H1 (cell line): ENCODE measurements at places on chromosomes 12 and 14. TPM values are rescaled to one million over a fixed set of nuclear protein-coding genes. Genes with fewer than 3 reads are reported as not detected.

DNA sequence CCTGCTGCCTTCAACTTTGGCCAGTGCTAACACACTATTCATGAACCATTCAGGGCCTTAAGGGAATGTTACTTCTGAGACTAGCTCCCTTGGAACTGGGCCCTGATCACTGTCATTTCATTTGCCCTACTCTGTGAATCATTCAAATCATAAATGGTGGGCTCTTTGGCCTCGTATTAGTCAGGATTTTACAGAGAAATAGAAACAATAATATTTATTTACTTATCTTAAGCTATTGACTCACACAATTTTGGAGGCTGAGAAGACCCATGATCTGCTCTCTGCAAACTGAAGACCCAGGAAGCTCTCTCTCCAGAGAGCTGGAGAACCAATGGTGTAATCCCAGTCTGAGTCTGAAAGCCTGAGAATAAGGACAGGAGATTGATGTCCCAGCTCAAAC is 398.5 kb downstream of the LRIG3 start:
- H3K4me1 ChIP-seq, result no peaks in the 10 kb centered on the region
- H3K36me3 ChIP-seq, result no peaks in the 10 kb centered on the region
- H3K27ac ChIP-seq, result no peak overlapping the region
- H3K27me3 ChIP-seq, result no peaks in the 10 kb centered on the region

DNA sequence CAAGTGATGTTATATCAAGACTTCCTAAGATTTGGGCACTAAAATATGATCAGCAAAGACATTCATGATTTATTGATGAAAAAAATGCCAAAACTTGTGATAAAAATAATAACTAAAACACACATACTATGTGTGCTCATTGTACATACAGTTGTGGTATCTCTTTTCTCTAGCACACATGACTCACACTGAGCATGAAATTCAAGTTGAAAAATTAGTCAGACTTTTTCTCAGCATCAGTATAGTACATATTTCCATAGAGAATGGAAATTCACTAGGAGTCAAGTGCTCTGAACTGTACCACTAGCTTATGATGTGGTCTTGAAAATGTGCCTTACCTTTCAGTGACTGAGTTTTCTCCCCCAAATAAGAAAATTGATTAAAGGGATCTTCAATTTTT is 471.8 kb upstream of the FLRT2 start:
- no peak overlapping the region for H3K4me3 ChIP-seq
- DNase-seq, result no peak
- H3K27me3 ChIP-seq, result no peaks in the 10 kb centered on the region

GRCh38 chr14:106564058-106564643 is 1037.8 kb downstream of the TMEM121 start:
- H3K36me3 ChIP-seq, result no peaks in the 10 kb centered on the region
- H3K27me3 ChIP-seq, result no peaks in the 10 kb centered on the region
- H3K27ac ChIP-seq, result no peak overlapping the region
- no peak overlapping the region for H3K4me3 ChIP-seq
- no peak for DNase-seq

DNA sequence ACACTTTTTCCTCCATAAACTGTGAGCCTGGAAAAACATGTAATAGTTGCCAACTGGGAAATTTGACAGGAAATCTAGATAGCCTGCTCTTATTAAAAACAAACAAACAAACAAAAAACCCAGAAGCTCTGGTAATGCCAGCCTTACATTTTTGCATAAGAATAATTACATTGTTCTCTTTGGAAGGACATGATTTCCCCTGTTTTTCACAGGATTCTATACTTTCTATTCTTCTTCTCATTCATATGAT is 137.9 kb downstream of the AEBP2 start:
- no peak overlapping the region for H3K27ac ChIP-seq
- H3K4me1 ChIP-seq, result no peaks in the 10 kb centered on the region; the same call in 1 of the 2 replicates
- no peaks in the 10 kb centered on the region for H3K27me3 ChIP-seq
- DNase-seq, result no peak
- no peaks in the 10 kb centered on the region for H3K36me3 ChIP-seq
- no peak overlapping the region for H3K4me3 ChIP-seq

DNA sequence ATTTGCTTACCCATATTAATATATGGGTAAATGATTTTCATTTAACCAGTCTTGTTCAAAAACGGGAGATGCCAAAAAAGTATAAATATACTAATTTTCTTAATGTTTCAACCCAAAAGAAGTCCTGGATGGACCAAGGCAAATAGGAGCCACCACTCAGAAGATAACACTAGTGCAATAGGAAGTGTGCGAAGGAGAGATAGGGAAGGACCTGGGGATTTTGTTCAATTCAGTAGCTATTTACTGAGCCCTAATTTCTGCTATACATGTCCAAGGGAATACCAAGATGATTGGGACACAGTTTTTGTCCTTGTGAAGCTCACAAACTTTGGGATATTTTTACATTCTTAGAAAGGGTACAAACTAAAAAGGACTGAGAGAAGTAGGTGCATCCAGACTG is 1.5 kb downstream of the CMAS start:
- peak overlapping the region; percentile 90 for H3K4me3 ChIP-seq
- no peak for DNase-seq
- H3K27ac ChIP-seq, result no peak overlapping the region
- H3K27me3 ChIP-seq, result no peaks in the 10 kb centered on the region
- no peaks in the 10 kb centered on the region for H3K36me3 ChIP-seq

The MGAT2 gene
- total RNA-seq, result 23.7 and 24.5 TPM in 2 replicates

- H3K27ac ChIP-seq, result no peak overlapping the region
- no peak overlapping the region for H3K4me3 ChIP-seq
- H3K4me1 ChIP-seq, result peaks cover 11% of the 10 kb centered on the region
- no peaks in the 10 kb centered on the region for H3K27me3 ChIP-seq
- DNase-seq, result no peak
These were observed 85.9 kb downstream of the FBXW8 start for GRCh38 chr12:116996621-116997020.

GRCh38 chr14:105046891-105047282 is 18.3 kb downstream of the GPR132 start:
- no peak overlapping the region for H3K27ac ChIP-seq
- no peak for DNase-seq
- 0 out of 2 replicates have a peak, but pooled peaks cover 2% of the 10 kb centered on the region for H3K4me1 ChIP-seq
- no peaks in the 10 kb centered on the region for H3K36me3 ChIP-seq
- H3K4me3 ChIP-seq, result no peak overlapping the region
- H3K27me3 ChIP-seq, result peaks cover 11% of the 10 kb centered on the region; the same call in 1 of the 2 replicates

The TMEM179 gene
- total RNA-seq, result 2.9 TPM in 2 replicates

DNA sequence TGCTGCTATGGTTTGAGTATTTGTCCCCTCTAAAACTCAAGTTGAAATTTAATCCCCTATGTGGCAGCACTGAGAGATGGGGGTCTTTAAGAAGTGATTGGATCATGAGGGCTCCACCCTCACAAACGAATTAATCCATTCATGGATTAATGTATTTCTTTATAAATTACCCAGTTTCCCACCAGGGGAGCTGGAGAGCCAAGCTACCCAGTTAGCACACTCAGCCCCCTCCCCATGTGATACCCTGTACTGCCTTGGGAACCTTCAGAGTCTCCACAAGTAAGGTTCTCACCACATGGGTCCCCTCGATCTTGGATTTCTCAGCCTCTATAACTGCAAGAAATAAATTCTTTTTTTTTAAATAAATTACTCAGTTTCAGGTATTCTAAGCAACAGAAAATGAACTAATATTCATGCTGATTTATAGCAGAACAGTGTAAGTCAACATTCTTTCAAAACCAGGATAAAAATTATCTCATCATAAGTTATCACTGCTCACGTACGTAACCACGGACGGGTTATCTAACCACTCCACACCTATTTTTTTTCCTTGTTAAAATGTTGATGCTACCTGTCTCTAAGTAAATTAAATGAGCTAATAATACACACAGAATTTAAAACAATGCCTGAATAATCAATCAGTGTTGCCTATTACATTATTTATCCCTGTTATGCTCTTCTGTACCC is 3.6 kb downstream of the NAP1L1 start:
- no peak overlapping the region for H3K27ac ChIP-seq
- peaks cover 4% of the 10 kb centered on the region for H3K4me1 ChIP-seq
- H3K4me3 ChIP-seq, result peak overlapping the region; percentile 97; the same call in 1 of the 2 replicates

DNA sequence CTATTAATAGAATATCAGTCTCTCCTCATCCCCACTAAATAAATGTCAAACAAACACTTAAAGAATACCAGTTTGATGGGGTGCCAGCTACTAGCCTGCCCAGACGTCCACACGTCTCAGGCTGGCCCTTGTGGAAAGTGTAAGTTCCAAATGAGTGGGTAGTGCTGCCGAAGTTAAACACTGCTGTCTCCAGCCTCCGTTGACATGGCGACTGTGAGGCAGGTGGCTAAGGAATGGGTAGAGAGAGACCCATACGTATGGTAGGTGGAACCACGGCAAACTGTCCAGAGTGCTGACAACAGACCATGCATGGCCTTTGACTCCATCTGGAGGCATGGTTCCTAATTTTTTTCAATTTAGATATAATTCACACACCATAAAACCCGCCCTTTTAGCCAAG is 37.9 kb downstream of the PITPNM2 start:
- no peak overlapping the region for H3K4me3 ChIP-seq
- no peak for DNase-seq
- H3K36me3 ChIP-seq, result no peaks in the 10 kb centered on the region
- no peaks in the 10 kb centered on the region for H3K27me3 ChIP-seq

The LALBA gene
- total RNA-seq, result not detected in 2 replicates

GRCh38 chr12:76587428-76588178 is 28.0 kb upstream of the OSBPL8 start:
- H3K4me3 ChIP-seq, result no peak overlapping the region
- no peaks in the 10 kb centered on the region for H3K27me3 ChIP-seq
- DNase-seq, result no peak
- H3K36me3 ChIP-seq, result no peaks in the 10 kb centered on the region

DNA sequence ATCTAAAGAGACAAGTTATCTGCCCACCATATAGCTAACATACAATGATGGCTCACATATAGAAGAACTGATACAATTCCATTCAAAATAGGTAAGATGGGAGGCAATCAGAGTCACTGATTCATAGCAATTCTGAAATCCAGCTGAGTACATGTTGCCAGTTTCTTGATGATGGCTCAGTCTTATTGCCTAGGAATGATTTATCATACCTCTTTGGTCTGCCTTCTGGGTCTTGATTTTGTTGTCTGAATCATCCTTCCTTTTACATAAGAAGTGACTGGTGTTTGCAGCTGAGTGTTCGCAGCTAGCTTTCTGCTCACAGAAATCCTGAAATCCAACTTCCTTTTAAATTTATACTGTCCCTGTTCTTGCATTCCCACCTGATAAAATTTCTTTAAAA is 463.2 kb upstream of the MGAT4C start:
- H3K27ac ChIP-seq, result no peak overlapping the region
- H3K4me3 ChIP-seq, result no peak overlapping the region
- no peak for DNase-seq

DNA sequence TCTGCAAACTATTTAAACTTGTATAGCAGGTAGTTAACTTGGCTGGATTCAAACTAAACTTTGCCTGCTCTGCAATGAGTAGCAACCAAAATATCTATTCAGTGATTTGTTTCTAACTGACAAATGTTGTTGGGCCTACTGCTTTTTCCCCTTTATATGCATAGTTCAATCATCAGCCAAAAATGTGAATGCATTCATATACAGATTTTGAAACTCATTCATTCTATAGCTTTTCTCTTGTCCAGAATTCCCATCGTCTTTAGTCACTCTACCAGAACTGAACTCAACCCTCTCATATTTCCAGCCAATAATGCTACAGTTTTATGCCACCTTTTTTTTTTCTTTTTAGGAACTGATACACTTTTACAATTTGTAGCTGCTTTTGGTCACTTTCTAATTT is 599.8 kb downstream of the RPL10L start:
- no peak for DNase-seq
- H3K4me1 ChIP-seq, result no peaks in the 10 kb centered on the region
- H3K27ac ChIP-seq, result no peak overlapping the region
- H3K4me3 ChIP-seq, result no peak overlapping the region
- H3K36me3 ChIP-seq, result no peaks in the 10 kb centered on the region
- H3K27me3 ChIP-seq, result no peaks in the 10 kb centered on the region
